ENCODE measurements at places on chromosomes 12 and 14.
A peak's percentile ranks its signal among the peaks of the same experiment; 100 is the strongest.

GRCh38 chr14:22469538-22470303, 119.3 kb downstream of the DAD1 start:
- no peak for DNase-seq

DNA sequence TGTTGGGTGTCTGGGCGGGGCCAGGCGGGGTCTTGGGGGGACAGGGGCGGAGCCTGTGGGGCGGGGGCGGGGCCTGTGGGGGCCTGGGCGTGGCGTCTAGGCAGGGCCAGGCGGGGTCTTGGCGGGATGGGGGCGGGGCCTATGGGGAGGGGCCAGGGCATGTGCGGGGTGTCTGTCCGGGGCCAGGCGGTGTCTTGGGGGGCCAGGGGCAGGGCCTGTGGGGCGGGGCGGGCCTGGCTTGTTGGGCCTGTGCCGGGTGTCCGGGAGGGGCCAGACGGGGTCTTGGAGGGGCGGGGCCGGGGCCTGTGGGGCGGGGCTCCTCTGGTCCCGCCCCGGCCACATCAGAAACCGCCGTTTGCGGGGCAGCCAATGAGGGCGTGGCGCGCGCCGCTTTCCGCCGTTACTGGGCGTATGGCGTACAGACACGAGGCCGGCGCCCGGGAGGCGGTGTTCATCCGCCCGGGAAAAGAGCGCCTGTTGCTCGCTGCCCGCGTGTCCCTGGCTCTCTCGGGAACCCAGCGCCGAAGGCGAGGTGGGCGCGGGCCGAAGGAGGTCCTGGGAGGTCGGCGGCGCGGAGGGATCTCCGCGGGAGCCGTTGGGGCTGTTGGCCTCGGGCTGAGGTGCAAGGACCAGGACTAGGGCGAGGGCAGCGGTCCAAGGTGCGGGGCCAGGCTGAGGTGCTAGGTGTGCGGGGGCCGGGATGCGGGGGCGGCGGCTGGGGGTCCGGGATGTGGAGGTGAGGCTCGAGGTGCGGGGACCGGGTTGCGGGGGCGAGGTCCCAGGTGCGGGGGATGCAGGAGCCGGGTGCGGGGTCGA, at the start of gene PIWIL1:
Gene PIWIL1 (plus strand): TSS at position 400 of the 816 bp plus-strand sequence. CDS start 4,705 bp downstream, outside the sequence.
- no peak for DNase-seq

GRCh38 chr12:115132145-115132544, 448.2 kb upstream of the TBX3 start:
- DNase-seq = no peak

GRCh38 chr14:95815226-95815690, 61.4 kb upstream of the TUNAR start:
- DNase-seq = no peak

GRCh38 chr14:22334627-22335026, 254.4 kb downstream of the DAD1 start:
- no peak for DNase-seq

DNA sequence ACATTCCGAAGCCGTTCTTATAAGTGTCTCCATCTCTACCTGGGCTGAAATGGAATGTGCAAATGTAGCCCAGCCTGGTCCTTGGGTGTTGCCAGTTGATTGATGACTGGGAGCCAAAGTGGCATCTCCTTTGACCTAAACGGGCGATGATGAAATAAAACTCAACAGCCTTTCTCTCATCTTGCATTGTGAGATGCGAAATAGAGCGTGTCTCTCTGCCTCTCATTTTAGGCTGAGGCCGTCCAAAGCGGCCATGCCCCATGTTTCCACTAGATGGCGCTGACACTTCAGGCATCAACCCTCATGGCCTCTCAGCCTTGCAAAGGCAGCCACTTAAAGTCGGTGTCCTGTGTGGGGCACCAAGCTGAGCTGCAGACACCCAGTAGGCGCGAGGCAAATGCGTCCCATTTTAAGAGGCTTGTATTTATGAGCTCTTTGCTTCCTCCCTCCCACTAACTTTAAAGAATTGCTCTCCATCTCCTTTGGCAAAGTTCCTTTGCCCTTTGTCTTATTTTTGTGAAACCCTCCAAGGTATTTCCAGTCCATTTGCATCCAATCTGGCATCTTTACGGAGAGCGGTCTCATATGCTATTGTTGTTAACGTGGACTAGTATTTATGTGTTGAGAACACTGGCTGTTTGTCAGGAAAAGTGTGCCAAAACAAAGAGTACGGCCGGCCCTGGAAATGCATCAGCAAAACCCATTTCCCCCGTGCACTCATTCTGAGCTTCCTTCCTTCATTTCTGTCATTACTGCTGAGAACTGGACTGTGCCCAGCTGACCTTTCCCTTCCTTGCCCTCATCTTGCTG, 25.0 kb downstream of the GPRC5A start:
- DNase-seq = peak; percentile 84

- DNase-seq = no peak
These were observed 164.8 kb upstream of the NRXN3 start for GRCh38 chr14:78005325-78005724.

GRCh38 chr12:90111791-90112580, 403.3 kb upstream of the ATP2B1 start:
- no peak for DNase-seq

GRCh38 chr12:12872139-12872933, 19.0 kb upstream of the GPRC5A start:
- no peak for DNase-seq

GRCh38 chr12:89259821-89260220, 92.5 kb downstream of the DUSP6 start:
- no peak for DNase-seq

DNA sequence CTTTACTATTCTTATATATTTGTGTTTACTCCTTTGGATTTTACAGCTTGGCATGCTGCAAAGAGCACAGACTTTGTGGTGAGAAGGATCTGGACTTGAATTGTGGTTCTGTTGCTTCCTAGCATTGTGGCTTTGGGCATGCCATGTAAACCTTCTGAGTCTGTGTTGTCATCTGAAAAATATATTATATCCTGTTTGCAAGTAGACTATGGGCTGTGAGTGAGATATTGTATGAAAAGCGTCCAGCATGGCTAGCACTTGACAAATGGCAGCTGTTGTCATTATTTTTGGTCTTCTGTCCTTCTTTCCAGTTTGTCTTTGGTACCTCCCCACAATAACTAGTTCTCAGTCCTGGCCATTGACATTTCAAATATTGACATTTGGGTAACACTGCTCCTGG, 61.8 kb upstream of the DACT1 start:
- DNase-seq = no peak

DNA sequence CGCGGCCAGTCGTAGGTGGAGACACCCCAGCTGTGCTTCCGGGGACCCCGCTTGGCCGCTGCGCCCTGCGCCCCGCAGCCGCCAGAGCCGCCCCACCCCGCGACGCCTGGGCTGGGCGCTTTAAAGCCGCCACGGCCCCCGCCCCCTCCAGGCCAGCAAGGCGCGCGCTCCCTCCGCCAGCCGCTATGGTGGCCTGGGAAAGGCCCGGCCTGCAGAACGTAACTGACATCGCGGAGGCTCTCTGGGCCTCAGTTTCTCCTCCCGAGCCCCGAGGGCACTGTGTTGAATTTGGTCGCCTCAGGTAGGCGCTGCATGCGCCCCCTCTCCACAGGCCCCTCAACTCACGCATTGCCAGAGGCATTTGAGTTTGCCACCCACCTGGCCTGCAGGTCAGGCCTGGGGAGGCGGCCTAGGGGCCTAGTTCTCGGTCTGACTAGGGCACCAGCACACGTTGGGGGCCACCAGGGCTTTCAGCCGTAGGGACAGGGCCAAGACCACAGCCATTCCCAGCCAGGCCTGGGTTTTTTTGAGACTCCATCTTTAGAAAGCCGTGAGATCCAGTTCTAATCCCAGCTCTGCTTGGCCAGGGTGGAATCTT, at the start of gene NGB:
Gene NGB (minus strand): TSS at position 94 of the 598 bp plus-strand sequence. CDS start 269 bp downstream, outside the sequence.
- no peak for DNase-seq

- DNase-seq = peak; percentile 29
These were observed at the start of gene JAG2 for GRCh38 chr14:105168496-105168978. JAG2 (minus strand) TSS chr14:105168776; CDS start chr14:105168420, 356 bp downstream.

DNA sequence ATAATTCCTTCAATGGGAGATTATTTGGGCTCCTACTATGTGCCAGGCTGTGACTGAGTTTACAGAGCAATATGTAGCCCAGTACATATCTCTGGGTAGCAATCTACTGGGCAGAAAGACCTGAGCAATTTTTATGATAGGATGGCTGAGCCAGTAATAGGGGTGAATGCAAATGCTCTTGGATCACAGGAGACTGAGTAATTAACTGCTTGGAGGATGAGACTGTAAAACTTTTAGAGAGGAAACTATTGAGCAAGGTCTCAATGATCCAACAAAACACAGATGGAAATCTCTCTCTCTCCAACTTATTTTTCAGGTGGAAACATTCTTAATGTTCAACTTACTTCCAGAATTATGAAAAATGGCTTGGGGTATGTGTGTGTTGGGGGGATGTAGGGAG, 402.2 kb downstream of the AEBP2 start:
- DNase-seq = no peak

DNA sequence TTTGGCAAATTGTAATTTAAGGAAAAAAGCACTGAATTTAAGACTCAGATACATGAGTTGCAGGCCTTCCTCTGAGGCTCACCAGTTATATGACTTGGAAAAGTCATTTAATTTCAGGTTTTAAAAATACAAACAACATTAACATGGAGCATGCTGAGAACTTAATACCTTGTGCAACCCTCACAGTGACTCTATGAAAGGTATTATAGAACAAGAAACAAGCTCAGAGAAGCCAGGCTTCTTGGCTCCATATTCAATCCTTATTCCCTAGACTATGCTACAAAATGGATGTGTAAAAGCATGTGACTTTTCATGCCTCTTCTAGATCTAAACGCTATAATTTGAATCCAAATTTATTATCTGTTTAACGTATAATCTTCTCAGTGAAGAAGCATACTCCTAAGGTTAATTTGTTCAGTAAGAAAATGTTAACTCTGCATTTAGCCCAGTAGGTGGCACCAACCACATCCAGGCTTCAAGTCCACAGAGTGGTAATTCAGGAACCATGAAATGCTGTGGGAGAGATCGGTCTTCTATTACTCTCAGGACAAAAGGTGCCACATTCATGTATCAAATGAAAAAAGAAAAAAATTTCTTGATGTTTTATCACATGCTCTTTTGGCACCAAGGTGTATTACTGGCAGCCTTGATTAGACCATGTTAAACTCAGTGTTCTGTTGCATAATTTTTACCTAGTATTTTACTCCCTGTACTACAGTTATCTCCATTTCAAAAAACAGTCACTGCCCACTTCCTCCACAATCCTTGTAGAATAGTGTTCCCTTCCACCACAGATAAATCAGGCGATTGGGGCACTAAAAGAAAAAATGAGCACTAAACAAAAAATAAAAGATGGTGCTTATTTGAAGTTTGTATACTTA, 9.3 kb downstream of the CCDC196 start:
- DNase-seq = peak; percentile 19

GRCh38 chr12:29738365-29738764, 45.4 kb downstream of the TMTC1 start:
- DNase-seq = no peak

- no peak for DNase-seq
These were observed 588 bp upstream of the GRIN2B start for GRCh38 chr12:13981990-13982389.

GRCh38 chr12:121921066-121921465, 2.7 kb downstream of the CFAP251 start:
- DNase-seq = no peak

DNA sequence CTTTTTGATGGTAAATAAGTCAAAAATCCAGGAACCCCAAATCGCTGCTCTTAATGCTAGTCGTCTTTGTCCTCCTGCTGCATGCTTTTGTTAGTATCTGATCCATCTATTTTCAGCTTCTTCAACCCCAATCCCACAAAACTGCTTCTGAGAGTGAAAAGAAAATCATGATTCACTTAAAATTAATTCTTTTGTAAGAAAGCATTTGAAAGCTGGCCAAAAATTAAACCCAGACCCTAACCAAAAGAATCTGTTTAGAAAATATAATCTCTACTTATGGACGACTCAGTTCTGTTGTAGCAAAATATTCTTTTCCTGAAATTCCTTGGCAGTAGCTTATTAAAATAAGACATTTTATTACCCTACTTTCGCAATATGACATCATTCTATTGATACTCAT, 443.6 kb upstream of the SYT1 start:
- DNase-seq = no peak

DNA sequence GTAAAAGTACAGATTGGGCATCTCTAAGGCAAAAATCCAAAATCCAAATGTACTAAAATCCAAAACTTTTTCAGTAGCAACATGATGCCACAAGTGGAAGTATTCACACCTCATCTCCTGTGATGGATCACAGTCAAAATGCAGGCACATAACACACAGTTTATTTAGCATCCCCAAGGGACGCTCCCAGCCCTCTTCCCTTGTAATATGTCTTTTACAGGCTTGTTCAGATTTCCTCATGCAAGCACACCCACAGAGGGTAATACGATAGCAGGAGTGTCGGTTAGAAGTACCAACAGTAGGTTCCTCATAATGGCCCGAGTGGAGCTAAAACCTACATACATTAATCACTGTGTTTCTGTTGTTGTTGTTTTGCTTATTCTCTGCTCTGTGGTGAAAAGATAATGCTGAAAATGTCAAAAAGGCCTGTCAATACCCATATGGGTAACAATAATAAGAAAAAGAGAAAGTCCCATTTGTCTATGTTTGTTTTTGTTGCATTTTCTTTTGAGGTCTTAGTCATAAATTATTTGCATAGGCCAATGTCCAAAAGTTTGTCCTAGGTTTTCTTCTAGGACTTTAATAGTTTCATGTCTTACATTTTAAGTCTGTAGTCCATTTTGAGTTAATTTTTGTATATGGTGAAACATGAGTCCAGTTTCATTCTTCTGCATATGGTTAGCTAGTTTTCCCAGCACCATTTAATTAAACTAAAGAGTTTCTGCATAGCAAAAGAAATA, 133.1 kb downstream of the LRIG3 start:
- no peak for DNase-seq

DNA sequence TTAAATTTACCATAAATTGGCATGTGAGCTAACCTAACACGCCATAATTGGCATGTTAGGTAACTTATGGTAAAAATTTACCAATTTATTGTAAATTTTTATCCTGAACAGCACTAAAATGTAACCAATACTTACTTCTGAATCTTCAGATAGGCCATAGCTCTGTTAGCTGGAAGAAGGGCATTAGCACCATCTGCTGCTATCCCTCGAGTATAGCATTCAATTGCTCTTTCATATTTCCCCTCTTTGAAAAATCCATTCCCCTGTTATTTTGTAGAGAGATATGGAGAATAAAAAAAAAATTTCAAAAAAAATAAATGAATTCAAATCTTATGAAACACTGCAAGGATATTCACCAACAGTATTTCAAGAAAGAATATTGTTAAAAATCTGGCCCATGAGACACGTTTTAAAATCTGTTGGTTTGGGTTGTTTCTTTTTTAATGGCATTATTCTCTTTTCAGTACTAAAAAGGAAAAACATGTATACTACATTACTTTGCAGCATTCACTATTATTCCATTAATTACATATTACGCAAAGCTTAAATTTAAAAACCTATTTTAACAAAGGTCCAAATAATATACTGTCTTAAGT, 19.1 kb downstream of the RPAP3 start:
- no peak for DNase-seq

GRCh38 chr14:105256292-105256960, 8.1 kb downstream of the BTBD6 start:
- DNase-seq = no peak
